ENCODE measurements at places on chromosomes 4 and X. TPM values are rescaled to one million over a fixed set of nuclear protein-coding genes. Genes with fewer than 3 reads are reported as not detected.

Gene VCX
- not detected for total RNA-seq

- DNase-seq: no peak
These were observed 1.7 kb downstream of the PDGFC start for GRCh38 chr4:156969911-156970310.

GRCh38 chr4:147078362-147078761 lies 132.7 kb upstream of the TTC29 start:
- no peak for DNase-seq

DNA sequence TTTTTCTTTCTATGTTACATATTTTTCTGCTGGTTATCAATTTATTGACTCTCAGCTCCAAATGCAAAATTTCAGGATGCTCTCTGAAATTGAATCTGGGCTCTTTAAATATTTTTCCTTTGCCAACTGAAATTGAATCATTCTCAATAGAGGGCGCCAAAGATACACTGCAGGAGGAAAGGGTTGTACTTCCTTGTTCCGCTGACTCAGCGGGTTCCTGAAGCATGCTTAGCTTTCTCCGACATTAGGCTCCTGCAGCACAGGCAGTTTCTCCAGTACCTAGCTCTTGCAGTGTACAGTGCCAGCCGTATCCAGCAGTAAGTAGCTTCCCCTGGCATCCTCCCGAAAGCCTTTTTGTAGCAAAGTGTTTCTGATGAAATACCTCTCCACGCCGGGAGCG lies 28.8 kb upstream of the CFAP47 start:
- DNase-seq: peak; percentile 4

DNA sequence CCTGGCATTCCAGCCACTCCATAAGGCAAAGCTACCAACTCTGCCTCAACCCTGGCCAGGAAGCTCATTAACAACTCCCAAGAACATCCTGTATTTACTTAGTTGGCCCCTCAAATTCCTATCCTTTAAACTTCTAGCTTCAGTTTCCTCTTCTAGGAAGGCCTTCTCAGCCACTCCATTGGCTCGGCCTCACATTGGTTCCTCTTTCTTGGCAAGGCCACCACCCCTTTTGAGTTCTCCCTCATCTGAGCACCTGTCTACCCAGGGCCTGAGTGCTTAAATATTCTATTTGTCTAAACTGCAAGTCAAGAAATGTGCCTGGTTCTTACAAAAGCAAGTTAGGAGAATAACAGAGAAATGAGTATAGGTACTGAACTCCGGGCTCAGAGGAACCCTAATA lies 10.0 kb downstream of the SMC1A start:
- no peak for DNase-seq

GRCh38 chr4:121144021-121144420 lies 20.1 kb downstream of the TNIP3 start:
- no peak for DNase-seq

GRCh38 chr4:156472624-156473023 lies 499.0 kb downstream of the PDGFC start:
- no peak for DNase-seq

DNA sequence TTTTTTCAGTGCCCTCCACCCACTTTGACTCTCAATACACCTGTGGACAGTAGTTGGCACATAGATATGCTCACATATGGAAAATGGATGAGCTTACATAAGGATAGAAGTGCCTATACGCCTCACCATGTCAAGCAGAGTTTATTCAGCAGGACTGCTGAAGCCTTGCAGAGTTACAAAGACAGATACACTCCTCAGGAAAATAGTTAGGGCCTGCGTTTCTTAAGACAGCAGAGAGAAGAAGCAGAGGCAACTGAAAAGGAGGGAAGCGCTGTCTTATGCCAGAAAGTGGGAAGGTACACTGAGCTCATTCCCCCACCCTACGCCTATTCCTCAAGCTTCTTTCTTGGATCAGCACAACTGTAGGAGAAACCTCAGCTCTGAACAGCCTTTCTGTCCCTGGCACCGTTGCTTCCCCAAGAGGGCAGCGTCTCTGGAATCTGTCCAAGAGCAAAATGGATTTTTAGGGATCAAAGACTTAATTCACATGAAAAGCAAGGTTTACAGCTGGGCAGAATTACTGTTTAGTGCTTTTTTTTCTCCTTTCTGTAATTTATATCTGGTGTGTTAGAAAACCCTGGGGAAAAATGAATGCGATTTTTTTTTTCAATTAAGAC lies 37.3 kb upstream of the MBTPS2 start:
- no peak for DNase-seq

GRCh38 chr4:93841803-93842345 lies 13.3 kb downstream of the ATOH1 start:
- no peak for DNase-seq

DNA sequence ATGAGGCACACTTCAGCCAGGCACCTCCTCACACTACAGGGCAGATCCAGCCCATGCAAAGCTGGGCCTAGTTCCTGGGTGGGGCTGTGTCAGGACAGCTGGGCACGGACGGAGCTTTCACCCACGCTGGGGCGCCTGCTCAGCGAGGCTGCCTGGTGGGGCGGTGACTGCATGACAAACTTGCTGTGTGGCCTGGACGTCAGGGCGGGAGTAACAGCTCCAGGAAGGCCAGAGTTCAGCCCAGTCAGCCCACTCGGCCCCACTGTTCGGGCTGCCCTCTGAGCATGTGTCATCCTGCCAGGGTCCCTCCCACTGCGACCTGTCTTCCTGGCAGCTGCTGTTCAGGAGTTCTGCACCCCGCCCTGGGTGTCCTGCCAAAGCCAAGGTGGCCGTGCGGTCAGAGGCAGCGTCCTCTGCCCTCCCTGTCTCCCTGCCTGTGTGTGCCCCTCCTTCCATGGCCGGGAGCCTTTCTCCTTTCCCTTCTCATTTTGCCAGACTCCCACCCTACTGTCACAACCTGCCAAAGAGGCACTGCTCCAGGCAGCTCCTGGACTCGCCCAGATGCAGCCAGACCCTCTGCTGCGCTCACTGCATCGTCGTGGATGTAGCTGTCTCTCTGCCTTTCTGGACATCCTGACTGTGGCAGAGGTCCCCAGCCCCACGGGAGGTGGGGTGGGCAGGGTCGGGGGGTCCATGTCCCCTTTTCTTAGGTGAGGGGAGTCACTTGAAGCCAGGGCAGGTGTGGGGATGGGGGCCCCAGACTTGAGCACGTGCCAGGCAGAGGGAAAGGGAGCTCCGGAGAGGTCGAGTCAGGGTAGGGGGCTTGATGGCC lies 33.0 kb upstream of the KIAA0232 start:
- peak; percentile 53 for DNase-seq

Measured in prostate gland (tissue), 2 donors.